Spleen (tissue), 13 donors: ENCODE measurements at places on chromosomes 5 and 9. TPM values are rescaled to one million over a fixed set of nuclear protein-coding genes. Genes with fewer than 3 reads are reported as not detected.

The PCDHGA1 gene
- total RNA-seq: 0.43 TPM

DNA sequence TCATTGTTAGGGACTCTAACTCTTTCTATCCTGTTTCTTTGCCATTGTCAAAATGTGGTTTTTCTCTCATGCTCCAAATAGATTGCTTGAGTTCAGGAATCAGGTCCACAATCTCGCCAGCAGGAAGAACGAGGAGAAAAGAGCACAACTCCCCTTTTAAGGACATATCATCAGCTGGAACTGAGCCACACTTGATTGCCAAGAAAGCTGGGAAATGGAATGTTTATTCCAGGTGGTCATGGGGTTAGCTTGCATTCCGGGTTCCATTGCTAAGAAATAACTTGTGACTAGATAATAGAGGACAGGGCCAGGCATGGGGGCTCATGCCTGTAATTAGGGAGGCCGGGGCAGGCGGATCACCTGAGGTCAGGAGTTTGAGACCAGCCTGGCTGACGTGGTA, 32.4 kb upstream of the C9orf57 start:
- DNase-seq: no peak
- no peaks in the 10 kb centered on the region for H3K4me1 ChIP-seq
- H3K36me3 ChIP-seq: no peaks in the 10 kb centered on the region
- no peak overlapping the region for H3K27ac ChIP-seq
- no peak overlapping the region for H3K4me3 ChIP-seq

The FAM193B gene
- total RNA-seq: 127 TPM

- H3K4me1 ChIP-seq: peaks cover 33% of the 10 kb centered on the region
- DNase-seq: no peak
- peak overlapping the region; percentile 90 for H3K27ac ChIP-seq
- H3K27me3 ChIP-seq: no peaks in the 10 kb centered on the region
- no peaks in the 10 kb centered on the region for H3K36me3 ChIP-seq
Observed at GRCh38 chr5:115602591-115603125, 379 bp upstream of the TICAM2 start.

GRCh38 chr9:121266906-121267650, 884 bp upstream of the GSN start:
- H3K4me1 ChIP-seq: peaks cover 33% of the 10 kb centered on the region
- no peaks in the 10 kb centered on the region for H3K27me3 ChIP-seq
- H3K36me3 ChIP-seq: no peaks in the 10 kb centered on the region
- peak overlapping the region; percentile 87 for H3K27ac ChIP-seq

DNA sequence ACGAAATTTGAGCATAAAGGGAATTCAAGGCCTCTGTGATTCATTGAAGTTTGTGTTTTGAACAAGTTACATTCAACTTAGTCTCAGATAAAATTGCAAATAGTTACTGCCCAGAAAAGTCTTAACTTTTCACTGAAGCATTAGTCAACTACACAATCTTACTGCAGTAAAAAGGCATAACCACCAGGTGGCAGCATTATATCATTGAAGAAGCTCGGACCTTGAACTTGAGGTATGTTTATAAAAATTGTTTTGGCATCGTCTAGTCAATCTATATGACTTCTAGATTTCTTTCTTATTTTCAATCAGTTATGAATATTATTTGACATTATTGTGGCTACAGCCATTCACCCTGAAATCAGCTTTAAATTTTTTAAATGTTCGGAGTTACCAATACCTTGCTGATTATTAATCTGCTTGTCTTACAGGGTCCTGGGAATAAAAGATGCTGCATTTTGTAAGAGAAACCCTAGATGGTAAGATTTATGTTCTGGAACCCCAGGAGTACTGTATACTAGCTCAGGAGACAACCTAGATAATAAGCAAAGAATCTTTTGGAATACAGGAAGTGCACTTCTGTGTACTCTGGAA, 83.9 kb upstream of the GRAMD2B start:
- H3K27me3 ChIP-seq: no peaks in the 10 kb centered on the region
- no peaks in the 10 kb centered on the region for H3K4me1 ChIP-seq
- no peaks in the 10 kb centered on the region for H3K36me3 ChIP-seq
- H3K4me3 ChIP-seq: no peak overlapping the region
- no peak overlapping the region for H3K27ac ChIP-seq
- DNase-seq: no peak

DNA sequence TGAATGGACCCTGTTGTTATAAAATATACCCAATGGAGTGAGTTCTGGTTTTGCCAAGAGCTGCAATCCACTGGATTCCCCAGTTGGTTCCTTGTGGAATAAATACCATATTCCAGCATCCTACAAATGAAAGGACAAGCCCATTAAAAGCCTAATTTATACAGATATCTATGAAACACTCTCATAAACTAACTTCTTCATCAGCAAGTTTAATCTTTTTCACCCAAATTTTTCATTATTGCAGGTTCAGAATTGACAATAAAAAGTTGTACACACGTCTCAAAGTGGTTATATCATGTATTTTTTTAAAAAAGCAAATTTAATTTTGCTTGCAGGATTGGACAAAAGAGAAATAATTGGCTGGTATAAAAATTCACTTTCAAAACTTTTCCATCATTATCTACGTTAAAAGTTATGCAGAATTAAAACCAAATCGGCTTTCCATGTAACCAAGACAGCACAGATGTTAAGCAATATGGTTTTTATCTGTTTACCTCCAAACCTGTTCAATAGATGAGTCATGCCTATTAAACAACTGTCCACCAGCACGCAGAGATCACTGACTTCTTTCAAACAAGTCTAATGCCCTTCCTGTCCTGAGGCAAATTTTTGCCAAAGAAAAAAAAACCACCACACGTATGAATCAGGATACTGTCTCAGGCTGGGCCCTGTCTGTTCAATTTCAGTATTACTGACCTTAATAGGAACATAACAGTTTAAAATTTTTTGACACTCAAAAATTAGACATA, 42.5 kb downstream of the CEMIP2 start:
- H3K27ac ChIP-seq: no peak overlapping the region
- H3K27me3 ChIP-seq: no peaks in the 10 kb centered on the region
- no peak overlapping the region for H3K4me3 ChIP-seq
- DNase-seq: no peak
- H3K4me1 ChIP-seq: no peaks in the 10 kb centered on the region
- H3K36me3 ChIP-seq: peaks cover 99% of the 10 kb centered on the region

GRCh38 chr5:172692981-172693380, 51.9 kb downstream of the NEURL1B start:
- no peak overlapping the region for H3K4me3 ChIP-seq
- H3K27me3 ChIP-seq: no peaks in the 10 kb centered on the region
- H3K4me1 ChIP-seq: peaks cover 26% of the 10 kb centered on the region

DNA sequence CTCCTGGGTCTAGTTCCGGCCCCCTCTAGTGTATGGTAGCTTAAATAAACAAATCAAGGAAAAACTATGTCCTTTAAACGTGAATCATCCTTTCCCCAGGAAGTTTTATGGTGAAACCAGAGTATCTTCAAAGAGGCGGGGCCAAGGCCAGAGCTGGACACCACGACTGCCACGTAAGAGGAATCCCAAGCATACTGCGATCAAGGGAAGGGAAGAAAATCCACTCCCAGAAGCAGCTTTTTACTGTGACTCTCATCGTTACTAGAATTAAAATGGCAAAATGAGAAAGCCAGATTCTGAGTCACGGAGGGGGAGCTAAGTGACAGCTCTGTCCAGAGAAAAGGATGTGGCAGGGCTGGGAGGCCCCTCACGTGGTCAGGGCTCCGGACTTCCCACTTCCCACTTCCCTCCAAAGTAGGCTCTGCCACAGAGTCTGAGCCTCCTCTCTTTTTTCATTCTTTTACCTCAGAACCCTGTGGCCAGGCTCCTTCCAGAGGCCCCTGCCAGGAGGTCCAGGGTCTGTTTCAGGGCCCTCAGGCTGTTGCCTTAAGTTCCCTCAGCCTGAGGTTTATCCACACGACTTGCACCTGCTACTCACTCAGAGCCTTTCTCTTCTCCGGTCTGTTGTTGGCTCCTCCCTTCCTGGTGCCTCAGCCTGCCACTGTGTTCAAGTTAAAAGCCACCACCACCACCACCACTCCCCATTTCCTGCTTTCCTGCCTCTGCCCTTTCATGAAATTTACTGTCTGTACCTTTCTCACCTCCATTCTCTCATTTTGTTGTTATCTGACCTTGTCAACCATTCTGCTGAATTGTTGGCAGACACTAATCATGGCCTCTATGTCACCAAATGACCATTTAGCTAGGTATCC, 1.4 kb upstream of the GLRX start:
- no peaks in the 10 kb centered on the region for H3K36me3 ChIP-seq
- H3K27ac ChIP-seq: peak overlapping the region; percentile 93
- peak; percentile 88 for DNase-seq
- peak overlapping the region; percentile 8 for H3K4me3 ChIP-seq
- no peaks in the 10 kb centered on the region for H3K27me3 ChIP-seq

- H3K36me3 ChIP-seq: no peaks in the 10 kb centered on the region
- H3K27me3 ChIP-seq: peaks cover 40% of the 10 kb centered on the region
- H3K4me3 ChIP-seq: no peak overlapping the region
- H3K27ac ChIP-seq: no peak overlapping the region
- H3K4me1 ChIP-seq: peaks cover 8% of the 10 kb centered on the region
Observed at GRCh38 chr9:125409637-125410521, 148.3 kb downstream of the GAPVD1 start.

GRCh38 chr9:130298662-130299279, 33.2 kb downstream of the HMCN2 start:
- no peaks in the 10 kb centered on the region for H3K4me1 ChIP-seq
- H3K4me3 ChIP-seq: no peak overlapping the region
- H3K27ac ChIP-seq: no peak overlapping the region
- no peaks in the 10 kb centered on the region for H3K36me3 ChIP-seq
- DNase-seq: no peak

- DNase-seq: no peak
- no peak overlapping the region for H3K4me3 ChIP-seq
- peaks cover 17% of the 10 kb centered on the region for H3K27me3 ChIP-seq
- no peaks in the 10 kb centered on the region for H3K4me1 ChIP-seq
Observed at GRCh38 chr5:135973323-135974020, 18.7 kb upstream of the LECT2 start.

DNA sequence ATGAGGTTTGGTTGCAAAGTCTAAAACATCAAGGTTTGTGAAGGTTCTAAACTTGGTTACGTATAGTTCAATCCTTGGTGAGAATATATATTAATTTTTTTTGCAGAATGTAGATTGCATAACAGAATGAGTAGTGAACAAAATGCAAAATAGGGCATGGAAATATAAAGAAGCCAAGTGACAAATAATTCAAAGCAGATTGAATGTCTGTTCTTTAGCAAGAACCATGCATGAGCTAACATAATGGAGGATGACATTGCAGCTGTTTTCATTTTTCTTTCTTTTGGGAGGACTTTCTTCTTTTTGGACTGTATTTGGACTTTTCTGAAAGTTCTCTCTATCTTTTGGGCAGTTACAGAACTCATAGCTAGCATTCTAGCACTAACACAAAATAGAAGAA, 194.8 kb upstream of the MRPS30 start:
- no peaks in the 10 kb centered on the region for H3K27me3 ChIP-seq
- no peaks in the 10 kb centered on the region for H3K36me3 ChIP-seq
- no peak for DNase-seq
- no peak overlapping the region for H3K27ac ChIP-seq
- H3K4me1 ChIP-seq: no peaks in the 10 kb centered on the region
- H3K4me3 ChIP-seq: no peak overlapping the region

DNA sequence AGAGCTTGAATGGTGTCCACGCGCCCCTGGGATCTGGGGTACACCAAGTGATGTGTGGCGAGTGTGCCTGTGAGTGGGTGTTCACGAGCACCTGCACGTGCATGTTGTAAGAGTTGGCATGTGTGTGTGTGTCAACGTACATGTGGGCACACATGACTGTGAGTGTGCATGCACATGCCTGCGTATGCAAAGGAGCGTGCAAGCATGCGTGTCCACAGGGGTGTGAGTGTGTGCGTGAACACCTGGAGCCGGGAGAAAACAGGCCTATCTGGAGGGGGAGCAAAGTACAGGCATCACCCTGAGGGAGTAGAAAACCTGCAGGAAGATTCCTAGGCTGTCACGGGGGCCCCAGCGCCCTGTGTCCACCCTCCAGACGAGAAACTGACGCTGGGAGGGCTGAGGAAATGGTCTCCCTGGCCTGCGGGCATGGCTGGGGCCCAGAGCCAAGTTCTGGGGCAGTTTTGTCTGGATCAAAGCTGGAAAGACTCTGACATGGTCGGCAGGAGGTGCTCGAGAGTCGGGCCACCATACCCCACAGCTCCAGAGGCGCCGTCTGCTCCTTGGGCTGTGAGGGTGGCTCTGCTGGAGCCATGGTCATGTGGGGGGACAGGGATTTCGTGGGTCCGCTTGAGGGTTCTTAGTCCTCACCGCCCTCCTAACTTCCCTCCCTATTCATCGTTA, 31.8 kb downstream of the PTGES start:
- H3K4me1 ChIP-seq: no peaks in the 10 kb centered on the region
- H3K4me3 ChIP-seq: no peak overlapping the region
- H3K36me3 ChIP-seq: no peaks in the 10 kb centered on the region
- no peak overlapping the region for H3K27ac ChIP-seq

The F12 gene
- total RNA-seq: 1.0 TPM

- H3K4me1 ChIP-seq: no peaks in the 10 kb centered on the region
- no peak overlapping the region for H3K4me3 ChIP-seq
- H3K27me3 ChIP-seq: no peaks in the 10 kb centered on the region
- DNase-seq: no peak
- no peaks in the 10 kb centered on the region for H3K36me3 ChIP-seq
- no peak overlapping the region for H3K27ac ChIP-seq
Observed at GRCh38 chr9:113444736-113445135, 18.8 kb upstream of the RGS3 start.
